ENCODE measurements at places on chromosomes 3 and 15. TPM values are rescaled to one million over a fixed set of nuclear protein-coding genes. Genes with fewer than 3 reads are reported as not detected.

DNA sequence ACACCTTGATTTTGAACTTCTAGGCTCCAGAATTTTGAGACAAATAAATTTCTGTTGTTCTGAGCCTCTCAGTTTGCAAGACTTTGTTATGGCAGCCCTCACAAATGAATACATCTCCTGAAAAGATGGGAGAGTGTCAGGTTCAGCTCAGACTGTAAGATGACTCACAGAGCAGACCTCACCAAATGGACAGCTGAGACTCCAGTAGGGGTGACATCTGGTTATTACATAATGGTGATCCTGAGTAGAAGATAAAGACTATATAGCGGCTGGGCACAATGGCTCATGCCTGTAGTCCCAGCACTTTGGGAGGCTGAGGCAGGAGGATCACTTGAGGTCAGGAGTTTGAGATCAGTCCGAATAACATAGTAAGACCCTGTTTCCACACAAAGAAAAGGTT is 26.2 kb upstream of the MTMR14 start:
- no peak for DNase-seq

GRCh38 chr3:51680663-51681230 is 9.7 kb downstream of the TEX264 start:
- DNase-seq = no peak

DNA sequence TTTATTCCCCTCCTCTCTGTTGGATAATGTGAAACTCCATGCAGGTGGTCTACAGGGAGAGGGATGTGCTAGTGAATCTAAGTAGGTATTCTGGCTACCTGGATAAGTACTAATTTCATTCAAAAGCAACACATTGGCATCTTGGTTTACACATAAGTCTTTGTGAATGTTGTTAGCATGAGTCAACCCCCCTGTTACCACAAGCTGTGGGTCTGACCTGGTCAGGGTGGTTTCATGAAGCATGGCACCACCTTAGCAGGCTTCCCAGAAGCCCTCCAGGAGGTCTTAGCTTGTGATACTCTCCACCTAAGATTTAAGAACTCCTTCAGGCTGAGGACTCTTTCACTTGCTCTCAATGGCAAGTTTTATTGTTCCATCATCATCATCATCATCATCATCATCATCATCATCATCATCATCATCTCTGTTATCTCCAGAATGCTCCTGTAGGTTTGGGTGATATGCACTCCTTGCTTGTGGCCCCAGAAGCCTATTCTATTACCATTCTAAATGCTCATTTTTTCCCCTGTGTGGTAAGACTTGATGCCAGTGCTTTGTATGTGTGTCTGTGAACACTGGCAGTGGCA is 62.8 kb downstream of the EPHB1 start:
- no peak for DNase-seq

The CLSTN2 gene
- total RNA-seq = 7.8 TPM

The NXPE3 gene
- 45.5 TPM for total RNA-seq

The SLC28A1 gene
- 0.46 TPM for total RNA-seq

DNA sequence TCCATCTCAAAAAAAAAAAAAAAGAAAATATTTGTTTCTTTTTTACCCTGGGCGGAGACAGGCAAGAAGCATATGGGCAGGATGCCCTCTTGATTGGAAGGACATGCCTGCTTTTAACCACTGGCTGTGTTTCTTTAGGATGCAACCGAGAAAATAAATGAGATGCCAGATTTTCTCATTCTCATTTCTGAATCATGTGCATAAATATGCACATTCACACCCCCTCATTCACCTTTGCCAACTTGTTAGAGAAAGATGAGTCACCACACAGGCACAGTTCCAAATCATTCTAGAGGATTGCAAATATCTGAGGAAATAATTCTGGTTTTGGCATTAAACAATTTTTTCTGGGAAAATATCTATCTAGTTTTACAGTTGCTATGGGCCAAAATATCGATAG is 3.3 kb downstream of the LIPH start:
- DNase-seq = no peak

DNA sequence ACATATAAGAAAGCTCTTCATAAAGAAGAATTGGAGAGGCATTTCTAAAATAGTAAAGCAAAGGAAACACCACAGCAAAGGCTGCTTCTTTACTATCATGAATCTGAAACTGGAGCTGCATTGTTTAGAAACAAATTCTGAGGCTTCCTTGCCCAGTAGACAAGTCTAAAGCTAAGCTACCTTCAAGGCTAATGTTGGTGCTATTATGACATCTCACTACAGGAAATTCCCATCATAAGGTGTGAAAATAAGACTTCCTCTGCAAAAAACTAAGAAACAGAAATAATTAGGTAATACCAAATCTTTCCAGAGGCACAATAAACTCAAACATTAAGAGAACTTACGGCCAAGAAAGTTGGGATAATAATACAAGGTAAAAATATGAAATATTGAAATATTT is 89.9 kb upstream of the P3H2 start:
- no peak for DNase-seq

- no peak for DNase-seq
Observed at GRCh38 chr3:188259596-188259995, 105.6 kb downstream of the LPP start.

GRCh38 chr3:128190501-128190900 is 37.2 kb downstream of the EEFSEC start:
- no peak for DNase-seq

The CHCHD6 gene
- total RNA-seq = 8.3 TPM

The TMC3 gene
- not detected for total RNA-seq

GRCh38 chr3:131883086-131883485 is 151.7 kb downstream of the CPNE4 start:
- no peak for DNase-seq

The SRGAP3 gene
- 5.1 TPM for total RNA-seq

GRCh38 chr3:168427835-168428475 is 332.2 kb upstream of the GOLIM4 start:
- DNase-seq = no peak

DNA sequence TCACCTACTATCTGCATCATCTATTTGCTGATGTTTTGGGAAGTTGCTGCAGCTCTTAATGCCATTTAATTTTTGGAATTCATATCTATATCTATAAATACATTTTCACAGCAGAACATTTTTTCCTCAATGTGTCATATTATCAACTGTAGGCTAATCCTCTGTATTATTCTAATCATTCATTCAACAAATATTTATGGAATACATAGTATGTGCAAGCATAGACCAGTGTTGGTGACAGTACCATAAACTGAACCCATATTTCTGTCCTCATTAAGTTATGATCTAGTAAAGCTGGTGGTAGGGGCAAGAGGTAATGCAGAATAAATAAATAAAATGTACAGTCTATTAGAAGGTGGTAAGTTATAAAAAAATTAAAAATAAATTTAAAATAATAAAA is 585.3 kb upstream of the BCHE start:
- no peak for DNase-seq

- no peak for DNase-seq
Observed at GRCh38 chr3:56522374-56522773, 34.6 kb upstream of the CCDC66 start.

DNA sequence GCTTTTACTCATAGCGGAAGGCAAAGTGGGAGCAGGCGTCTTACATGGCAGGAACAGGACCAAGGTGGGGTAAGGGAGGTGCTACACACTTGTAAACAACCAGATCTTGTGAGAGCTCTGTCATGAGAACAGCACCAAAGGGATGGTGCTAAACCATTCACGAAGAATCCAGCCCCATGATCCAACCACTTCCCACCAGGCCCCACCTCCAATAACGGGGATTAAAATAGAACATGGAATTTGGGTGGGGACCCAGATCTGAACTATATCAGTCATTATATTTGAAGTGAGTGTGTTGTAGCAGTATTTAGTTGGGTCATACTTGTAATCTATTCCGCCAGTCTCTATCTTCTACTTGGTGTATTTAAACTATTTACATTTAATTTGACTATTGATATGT is 190.9 kb downstream of the RPLP1 start:
- no peak for DNase-seq

DNA sequence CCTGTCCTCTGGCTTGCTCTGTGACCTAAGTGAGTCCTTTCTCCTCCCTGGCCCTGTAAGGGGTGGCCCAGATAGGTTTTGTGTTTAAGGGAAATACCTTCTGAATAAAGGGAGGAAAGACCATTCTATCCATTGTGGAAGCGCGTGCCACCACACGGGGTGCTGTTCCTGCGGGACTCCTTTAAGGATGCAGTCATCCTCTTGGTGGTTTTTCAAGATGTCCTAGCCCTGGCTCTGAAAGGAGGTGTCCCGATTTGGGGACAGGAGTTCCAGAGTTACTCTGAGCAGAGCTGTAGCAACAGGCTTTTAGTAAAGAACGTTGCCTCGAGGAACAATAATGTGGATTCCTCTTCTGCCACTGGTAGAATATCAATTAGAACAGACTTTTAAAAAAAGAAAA is 9.6 kb downstream of the SLC6A6 start:
- DNase-seq = no peak

DNA sequence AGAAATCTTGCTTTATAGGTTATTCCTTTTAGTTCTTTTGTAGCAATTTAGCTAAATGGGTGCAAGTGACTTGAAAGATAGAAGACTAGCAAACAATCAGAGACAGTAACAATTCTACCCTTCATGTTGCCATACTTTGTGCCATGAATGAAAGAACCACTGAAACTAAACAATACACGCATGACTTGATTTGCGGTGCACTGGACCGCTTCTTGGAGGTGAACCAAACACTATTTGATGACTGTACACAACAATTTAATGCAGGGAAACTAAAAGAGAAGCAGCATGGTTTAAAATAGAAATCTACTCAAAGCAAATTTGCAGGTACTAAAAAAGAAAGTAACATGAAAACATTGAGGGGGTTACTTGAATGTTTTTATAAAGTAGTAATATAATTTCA is 331.0 kb upstream of the RARB start:
- DNase-seq = no peak

The LAMB2 gene
- 568 TPM for total RNA-seq

DNA sequence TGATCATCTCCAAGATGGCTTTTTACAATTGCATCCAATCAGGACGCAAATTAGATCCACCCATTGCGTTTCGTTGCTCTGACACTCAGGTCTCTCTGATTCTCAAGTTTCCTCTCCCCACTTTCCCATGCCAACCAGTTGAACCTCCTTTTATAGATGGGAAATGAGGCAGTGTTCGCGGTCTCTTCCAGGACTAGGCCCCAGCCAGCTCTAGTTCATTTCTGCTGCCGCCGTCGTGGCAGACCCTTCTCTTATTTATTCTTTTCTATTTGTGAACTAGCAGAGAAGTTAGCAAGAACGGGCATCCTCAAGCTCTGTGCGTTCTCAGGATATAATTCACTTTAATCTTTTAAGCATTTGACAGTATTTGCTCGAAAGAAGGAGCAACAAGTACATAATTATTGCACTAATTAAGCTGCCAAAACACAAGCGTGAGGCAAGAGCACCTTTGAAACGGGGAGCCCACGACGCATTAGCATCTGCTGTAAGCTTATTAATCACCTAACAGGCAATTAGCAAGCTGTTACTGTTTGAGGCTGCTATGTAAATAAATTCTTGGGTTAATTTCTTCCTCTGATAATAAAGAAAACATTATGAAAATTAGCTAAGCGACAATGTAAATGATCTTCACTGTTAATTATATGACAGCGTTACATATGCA is 246.4 kb upstream of the TLE3 start:
- no peak for DNase-seq

GRCh38 chr3:150931745-150932144 is 26.5 kb upstream of the MINDY4B start:
- DNase-seq = no peak

GRCh38 chr3:10485380-10485779 is 20.0 kb downstream of the ATP2B2 start:
- DNase-seq = peak; percentile 23

DNA sequence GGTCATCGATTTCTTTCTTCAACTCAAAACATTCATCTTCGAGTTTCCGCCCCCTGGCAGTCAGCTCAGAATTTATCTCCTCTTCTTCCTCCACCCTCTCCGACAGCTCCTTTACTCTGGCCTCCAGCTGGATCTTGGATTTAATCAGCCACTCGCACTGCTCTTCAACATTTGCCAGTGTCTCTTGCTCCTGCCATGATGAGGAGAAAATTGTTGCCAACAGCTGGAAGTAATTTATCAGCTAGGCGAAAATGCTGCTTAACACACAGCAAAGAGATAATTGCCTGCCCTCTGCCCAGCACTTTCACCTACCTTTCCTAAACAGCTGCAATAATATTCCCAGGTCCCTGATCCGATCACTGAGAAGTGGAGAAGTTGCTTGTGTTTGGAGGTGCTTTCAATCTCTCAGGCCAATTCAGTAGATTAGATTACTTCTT is 69.3 kb downstream of the MYH15 start:
- DNase-seq = no peak

DNA sequence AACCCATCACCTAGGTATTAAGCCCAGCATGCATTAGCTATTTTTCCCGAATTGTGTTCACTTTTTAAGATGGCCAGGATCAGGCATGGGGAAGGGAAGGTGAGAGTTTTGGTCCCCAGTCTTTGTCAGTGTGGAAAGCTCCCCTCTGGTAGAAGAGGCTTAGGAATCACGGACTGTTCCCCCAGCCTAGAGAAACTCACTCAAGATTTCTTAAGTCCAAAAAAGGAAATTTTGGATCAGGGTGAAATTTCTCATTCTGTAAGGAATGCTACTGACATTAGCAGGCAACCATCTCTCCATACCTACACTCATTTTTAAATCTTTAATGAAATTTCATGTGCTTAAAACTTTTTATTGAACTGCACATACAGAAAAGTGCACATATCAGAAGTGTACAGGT is 70.3 kb upstream of the GALNT15 start:
- DNase-seq = no peak

- DNase-seq = no peak
Observed at GRCh38 chr3:27080258-27080525, 289.0 kb downstream of the NEK10 start.

DNA sequence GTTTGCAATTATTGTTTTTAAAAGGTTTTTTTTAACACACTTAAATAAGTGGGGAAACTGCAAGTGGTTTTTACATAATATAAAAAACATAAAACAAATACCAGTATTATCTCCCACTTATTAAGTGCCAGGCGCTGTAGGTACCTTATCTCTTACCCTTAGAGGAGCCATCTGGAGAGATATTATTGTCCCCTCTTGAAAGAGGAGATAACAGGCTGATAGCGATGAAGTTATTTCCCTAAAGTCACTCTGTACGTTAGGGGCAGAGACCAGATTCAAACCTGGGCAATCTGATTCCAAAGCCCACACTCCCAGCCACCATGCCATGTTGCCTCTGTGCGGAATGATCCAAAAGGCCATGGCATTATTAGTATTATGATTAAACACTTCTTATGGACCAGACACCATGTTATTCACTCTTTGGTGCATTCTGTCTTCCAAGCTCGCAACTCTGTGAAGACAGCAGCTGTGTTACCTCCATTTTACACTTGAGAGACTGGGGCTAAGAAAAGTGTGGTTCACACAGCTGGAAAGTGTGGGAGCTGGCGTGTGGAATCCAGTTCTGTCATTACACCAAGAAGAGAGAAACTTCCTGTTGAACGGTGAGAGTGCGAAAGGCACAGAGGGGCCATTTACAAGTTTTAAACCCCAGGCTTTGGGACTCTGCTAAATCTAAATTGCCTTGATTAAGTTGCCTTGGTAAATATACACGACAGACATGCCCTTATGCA is 79.9 kb upstream of the MITF start:
- DNase-seq = no peak

The DAZL gene
- not detected for total RNA-seq

The CACNA2D3 gene
- total RNA-seq = 35.5 TPM

The CYP1A2 gene
- total RNA-seq = not detected

The IL17RD gene
- total RNA-seq = 5.0 TPM

Measured in Right ventricle myocardium superior (tissue), 1 donor.